ENCODE measurements at places on chromosomes 2 and 18.

DNA sequence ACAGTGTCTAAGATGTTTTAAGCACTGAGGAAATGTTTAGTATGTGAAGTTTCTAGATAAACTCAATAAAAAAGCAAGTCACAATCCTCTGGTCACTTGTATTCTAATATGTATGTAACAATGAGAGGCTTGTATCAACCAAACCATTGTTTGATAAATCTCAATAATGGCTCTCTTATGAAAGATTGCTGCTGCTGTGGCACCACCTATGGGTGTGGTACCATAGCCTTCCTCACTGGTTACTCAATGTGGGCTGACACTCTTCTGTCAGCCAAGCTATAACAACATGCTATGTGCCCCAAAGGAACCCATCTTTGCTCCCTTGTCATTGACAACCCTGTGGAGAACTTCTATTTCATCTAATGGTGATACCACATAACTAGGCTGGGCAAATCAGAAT is 12.6 kb upstream of the RAB1A start:
- no peak for DNase-seq

DNA sequence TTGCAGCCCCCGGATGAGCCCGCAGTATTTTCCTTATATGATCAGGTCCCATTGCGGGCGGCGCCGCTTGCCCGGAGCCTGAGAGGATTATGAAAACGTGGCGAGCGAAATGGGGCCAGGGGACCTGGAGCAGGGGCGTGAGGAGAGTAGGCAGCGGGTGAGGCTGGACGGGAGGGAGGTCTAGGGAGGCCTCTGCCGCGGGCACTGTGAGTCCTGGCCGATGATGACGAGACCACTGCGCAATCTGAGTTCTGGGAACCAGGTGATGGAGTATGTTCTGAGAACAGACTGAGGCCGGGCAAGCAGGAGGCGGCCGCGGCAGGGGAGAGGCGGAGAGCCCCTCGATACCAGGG is 790 bp upstream of the ACAA2 start:
- no peak for DNase-seq

GRCh38 chr2:105570757-105571156 is 171.9 kb upstream of the FHL2 start:
- no peak for DNase-seq

DNA sequence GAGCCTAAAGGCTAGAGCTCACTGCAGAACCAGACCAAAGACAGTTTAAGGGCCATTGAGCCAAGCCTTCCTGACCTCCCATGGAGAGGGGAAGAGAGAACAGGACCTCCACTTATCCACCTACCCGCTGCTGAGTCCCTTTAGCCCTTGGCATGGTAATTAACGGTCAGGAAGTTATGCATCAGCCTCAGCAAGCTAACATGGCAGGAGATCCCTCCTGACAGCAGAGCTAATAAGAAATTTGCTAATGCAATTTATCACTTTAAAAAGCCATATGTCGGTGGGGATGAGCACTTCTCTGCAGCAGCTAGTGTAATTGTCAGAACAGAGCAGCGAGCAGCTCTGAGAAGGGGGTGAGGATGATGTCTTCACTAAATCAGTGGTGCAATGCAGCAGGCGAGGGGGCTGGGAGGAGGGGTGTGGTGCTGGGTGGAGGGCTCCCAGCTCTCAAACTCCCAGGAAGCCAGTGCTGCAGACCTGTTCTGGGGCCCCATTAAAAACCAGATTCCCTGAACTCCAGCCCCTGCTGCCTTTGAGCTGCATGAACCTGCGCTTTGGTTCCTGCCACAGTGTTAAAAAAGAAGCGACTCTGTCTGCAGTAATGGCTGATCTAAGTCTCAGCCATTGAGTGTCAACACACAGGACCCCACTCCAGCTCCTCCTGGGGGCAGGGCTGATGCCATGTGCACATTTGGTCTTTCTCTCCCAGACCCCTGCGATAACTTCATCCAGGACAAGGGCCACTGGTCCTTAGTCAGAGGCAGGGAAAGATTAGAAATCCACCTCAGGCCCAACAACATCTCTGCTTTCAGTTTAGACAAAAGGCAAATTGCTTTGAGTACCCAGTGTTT is 84.2 kb upstream of the STPG4 start:
- DNase-seq = no peak

DNA sequence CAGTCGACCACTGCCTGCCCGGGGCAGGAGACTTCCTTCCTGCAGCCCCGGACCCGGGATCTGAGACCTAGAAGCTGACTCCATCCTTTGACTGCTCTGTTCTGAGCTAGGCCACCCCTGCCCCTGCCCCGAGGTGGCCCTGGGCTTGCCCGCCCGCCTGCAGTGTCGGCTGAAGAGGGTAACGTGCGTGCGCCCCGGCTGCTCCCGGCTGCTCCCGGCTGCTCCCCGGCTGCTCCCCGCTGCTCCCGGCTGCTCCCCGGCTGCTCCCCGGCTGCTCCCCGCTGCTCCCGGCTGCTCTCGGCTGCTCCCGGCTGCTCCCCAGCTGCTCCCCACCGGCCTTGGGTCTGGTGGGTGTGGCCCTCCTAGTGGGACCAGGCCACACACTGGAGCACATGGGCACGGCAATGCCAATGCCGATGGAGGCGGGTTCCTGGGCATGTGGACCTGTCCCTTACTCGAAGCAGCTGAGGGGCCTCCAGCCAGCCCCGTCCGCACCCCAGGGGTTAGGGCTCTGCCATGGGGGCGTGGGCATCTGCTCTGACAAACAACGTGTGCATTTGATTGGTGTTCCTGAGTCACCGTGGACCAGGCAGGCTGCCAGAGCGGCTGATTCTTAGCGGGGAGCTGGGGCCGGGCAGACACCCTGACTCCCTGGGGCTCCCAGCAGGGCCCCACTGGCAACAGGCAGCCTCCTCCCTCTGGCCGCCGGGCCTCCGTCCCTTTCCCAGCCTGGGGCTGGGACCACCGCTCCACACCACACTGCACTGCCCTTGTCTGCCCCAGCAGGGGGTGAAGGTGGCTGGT is 2.0 kb upstream of the GAL3ST2 start:
- DNase-seq = no peak

DNA sequence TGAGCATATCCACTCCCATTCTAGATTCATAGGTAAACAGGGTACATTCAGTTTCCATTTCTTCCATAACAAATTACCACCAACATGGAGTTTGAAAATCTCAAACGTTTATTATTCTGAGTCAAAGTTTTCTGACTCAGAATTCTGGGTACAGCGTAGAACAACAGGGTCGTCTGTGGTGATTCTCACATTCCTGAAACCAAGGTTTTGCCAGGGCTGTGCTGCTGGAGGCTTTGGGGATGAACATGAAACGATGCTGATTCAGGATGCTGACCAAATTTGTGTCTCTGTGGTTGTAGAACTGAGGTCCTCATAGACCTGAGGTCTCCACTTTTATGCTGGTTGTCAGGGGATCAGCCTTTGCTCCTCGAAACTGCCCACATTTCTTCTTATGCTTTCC is 255.7 kb downstream of the DSEL start:
- DNase-seq = no peak

GRCh38 chr2:99998651-99999320 is 143.6 kb downstream of the AFF3 start:
- DNase-seq = no peak

DNA sequence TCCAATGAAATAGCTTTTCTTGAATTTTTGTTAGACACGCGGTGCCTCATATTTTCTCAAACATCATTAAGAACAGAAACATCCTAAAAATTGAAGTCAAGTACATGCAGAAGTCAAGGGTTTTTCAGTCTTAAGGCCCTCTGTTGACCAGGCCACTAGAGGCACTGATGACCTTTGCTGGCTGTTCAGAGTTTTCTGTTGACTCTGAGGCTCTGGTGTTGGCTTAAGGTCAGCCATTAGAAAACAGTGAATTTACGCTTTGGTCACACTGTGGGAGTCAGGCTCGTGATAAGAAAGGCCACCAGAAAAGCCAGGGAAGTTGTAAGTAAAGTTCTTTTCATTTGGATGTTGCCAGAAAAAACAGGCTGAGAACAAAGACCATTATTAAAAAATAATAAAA is 5.8 kb upstream of the UPP2 start:
- DNase-seq = no peak

Data from T-helper 9 cell (primary cell).